DMS53 (cell line): ENCODE measurements at places on chromosomes 4 and X.

DNA sequence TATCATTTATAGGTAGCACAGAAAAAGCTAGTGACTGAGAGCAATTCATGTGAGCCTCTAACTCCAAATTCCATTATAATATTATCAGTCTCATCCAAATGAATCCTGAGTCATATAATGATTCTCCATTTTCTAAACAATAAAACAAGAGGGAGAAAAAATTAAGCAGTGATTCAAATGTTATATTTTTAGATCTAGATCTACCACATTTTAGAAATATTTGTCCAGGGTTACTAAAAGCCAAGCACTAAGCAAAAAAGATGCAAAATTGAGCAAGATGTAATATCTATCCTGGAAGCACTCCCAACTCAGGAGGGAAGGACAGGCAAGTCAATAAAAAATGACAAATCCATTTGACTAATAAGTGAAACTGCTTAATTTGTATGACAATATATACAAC is 172.8 kb downstream of the FBXW7 start:
- no peak for DNase-seq

- DNase-seq = no peak
Observed at GRCh38 chr4:106681381-106681921, 312.9 kb upstream of the GIMD1 start.

- DNase-seq = no peak
Observed at GRCh38 chr4:165308166-165308565, 19.3 kb upstream of the MSMO1 start.

GRCh38 chr4:25160714-25161592 is 704 bp upstream of the SEPSECS start:
- peak; percentile 89 for DNase-seq

DNA sequence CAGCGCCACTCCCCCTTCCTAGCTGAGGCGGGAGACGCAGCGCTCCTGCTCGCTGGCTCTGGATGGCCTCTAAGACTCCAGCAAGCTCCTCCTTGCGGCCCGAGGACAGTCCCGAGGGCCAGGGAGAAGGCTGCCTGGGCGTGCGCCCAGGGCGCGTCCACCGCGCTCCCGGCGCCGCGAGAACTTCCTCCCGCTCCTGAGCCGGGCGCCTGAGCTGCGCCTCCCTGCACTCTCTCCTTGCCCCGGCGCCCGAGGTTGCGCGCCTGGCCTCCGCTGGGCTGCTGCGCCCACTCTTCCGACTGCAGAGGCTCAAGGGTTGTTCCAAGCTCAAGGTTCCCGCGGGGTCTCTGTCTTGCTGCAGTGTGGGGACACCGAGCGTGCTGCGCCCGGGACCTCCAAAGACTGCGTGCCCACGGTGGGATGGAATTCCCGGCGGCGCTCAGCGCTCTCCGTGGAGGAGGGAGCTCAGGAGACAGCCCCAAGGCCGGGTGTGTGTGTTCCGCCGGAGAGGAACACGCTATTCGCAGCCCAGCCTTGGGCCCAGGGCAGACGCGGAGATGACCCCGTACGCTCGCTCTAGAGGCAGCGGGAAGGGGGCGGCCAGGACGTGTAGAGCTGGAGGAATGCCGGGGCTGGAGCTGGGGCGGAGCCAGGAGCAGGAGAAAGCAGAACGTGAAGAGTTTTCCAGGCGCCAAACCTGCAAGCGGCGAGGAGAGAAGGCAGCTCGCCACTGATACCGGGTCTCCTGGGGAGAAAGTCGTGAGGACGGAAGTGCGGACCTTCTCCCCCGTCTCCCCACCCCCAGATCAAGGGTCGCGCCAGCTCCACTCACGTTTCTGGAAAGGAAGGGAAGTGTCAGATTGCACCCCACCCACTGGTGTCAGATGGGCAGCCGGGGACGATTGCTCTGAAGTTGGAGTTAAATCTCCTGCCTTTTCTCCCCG is at the start of gene ARHGAP6:
Gene ARHGAP6 (minus strand): TSS at position 753 of the 944 bp plus-strand sequence. CDS start 1,092 bp downstream, outside the sequence.
- peak; percentile 46 for DNase-seq

GRCh38 chr4:30763321-30763727 is 43.2 kb downstream of the PCDH7 start:
- DNase-seq = no peak

DNA sequence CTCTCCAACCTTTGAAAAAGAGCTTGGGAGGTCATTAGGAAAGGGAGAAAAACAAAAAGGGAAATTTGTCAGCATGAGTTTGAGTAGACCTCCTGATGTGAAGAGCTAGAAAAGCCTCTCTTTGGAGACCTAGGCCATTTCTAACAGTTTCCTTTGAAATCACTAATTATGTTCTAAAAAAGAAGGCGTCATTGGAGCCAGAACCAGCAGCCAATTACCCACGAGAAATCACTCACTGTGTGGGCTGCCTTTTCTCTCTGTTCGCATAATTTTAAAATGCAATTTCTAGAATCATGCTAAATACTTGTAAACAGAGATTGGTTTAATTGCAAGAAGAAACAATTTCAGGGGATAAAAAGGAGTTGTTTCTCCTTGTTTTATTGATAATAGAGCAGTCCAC is 246.3 kb upstream of the GATB start:
- DNase-seq = no peak

DNA sequence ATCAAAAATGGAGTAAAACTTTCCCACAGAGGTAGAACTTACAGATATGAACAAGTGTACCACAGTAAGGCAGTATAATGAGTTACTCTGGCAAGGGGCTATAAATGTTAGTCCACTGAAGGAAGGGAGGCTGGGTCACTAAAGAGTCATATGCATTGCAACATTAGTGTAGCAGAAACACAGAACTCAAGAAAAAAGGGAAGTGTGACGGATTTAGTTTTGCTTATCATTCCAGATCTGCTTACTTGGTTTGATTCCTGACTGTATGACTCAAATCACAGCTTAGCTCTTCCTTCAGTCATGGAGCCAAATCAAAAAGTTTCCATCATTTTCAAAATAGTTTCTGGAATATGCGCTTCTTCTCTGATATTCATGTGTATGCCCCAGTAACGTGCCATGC is 148.7 kb downstream of the FSTL5 start:
- DNase-seq = no peak

GRCh38 chr4:103449296-103450023 is 251.3 kb upstream of the CENPE start:
- peak; percentile 2 for DNase-seq

GRCh38 chr4:88177983-88178625 is 19.7 kb upstream of the ABCG2 start:
- DNase-seq = peak; percentile 44

DNA sequence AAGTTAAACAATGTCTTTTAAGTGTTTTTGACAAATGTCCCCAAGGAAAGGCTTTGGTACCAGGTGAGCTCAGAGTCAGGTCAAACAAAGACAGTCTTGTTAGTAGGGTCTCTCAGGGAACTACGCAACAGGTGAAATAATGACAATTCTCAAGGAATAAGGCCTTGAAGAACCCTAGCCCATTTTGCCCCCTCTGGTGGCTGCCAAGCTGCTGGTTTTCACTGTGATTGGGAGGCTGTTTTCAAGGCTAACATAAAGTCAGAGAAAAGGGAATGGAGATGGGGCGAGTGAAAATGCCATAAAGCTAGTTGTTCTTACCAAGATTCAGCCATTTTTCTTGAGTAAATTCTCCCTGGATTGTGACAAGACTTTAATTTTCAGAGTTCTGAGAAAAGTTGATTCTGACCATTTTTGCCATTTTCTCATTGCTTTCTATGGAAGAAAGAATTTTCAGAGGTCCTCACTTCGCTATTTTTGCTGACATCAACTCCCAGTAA is 58.7 kb downstream of the RWDD4 start:
- peak; percentile 27 for DNase-seq

DNA sequence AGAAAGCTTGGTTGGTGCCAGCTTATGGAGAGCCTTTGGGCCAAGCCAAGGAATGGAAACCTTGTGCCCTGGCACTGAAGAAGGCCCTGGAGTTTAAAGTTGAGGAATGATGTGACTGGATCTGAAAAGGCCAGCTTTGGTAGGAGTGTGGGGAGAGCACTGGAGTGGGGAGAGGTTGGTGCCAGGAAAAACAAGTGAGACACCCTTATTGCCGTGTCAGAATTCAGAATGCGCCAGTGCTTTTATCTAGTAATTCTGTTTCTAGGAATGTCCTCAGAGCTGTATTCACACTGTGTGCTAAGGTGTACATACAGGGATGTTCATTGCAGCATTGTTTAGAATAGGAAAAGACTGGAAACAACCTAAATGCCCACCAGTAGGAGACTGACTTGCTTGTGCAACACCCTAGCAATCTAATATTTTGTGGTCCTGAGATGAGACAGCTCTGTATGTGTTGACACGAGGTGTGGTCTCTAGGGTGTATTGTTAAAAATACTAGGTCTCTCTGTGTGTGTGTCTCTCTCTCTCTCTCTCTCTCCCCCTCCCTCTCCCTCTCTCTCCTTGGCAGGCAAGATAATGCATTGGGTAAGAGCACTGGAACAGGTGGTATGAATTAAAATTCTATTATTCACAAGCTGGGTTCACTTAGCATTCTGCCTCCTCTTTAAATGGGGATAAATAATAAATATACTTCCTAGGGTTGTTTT is 107.8 kb downstream of the GATB start:
- no peak for DNase-seq

GRCh38 chrX:23436875-23437274 is 102.2 kb downstream of the PTCHD1 start:
- DNase-seq = no peak

- DNase-seq = peak; percentile 25
Observed at GRCh38 chrX:68428431-68428830, 4.9 kb downstream of the OPHN1 start.

GRCh38 chrX:68571292-68571609 is 72.4 kb downstream of the YIPF6 start:
- no peak for DNase-seq

GRCh38 chrX:136021160-136021559 is 35.9 kb downstream of the SLC9A6 start:
- DNase-seq = no peak

GRCh38 chr4:972651-973424 is 531 bp downstream of the DGKQ start:
- peak; percentile 77 for DNase-seq

GRCh38 chrX:148135738-148136137 is 154.6 kb downstream of the FMR1NB start:
- no peak for DNase-seq

GRCh38 chrX:69139516-69139915 is 25.7 kb downstream of the PJA1 start:
- DNase-seq = no peak

- DNase-seq = no peak
Observed at GRCh38 chr4:61522312-61522711, 322.2 kb downstream of the ADGRL3 start.

DNA sequence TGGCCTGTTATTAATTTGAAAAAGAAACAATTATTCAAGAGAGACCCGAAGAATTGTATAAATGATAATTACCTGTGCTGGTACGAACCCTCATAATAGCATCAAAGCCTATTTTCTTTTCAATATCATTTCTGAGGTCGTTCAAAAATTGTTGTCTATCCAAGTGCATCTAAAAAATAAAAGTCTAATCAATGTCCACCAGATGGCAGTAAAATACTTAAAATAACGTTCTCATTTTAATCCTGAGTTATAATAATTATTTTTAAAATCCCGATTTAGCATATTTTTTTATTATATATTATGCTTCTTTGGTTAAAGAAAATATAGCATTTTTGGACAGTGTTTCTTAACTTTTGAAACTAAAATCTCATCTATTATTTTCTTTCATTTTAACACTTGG is 55.7 kb downstream of the METTL14 start:
- DNase-seq = peak; percentile 26
